Stimulated activated memory B cell treated with anti-CD40 and anti-IgM and Interleukin-4, amounts not matched to agents 10 μg/mL and 1 μg/mL and 100 μg/mL, for 72 hours (primary cell): ENCODE measurements at places on chromosomes 6 and 20.

GRCh38 chr6:13428583-13429405 lies 58.6 kb downstream of the GFOD1 start:
- ATAC-seq, result peak; percentile 67

- ATAC-seq, result no peak
Observed at GRCh38 chr6:150690681-150691080, 91.0 kb downstream of the PLEKHG1 start.

GRCh38 chr6:152532556-152533422 lies 104.4 kb downstream of the SYNE1 start:
- ATAC-seq, result no peak

DNA sequence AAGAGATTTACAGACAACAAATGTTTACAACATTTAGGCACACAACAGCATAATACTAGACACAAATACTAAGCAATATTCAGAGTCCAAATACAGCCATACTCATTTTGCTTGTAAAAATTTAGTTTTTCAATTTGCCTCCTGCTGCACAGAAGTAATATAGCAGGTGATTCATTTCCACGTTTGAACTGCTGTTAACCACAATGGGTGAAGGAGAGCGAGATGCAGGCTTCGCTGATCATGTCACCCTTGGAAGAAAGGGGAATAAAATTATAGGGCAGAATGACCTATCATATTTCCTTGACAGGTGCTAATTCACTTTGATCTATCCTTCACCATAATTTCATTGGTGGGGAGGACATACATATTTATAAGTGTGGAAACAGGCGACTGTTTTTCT lies 643.8 kb upstream of the AGPAT4 start:
- ATAC-seq, result no peak

DNA sequence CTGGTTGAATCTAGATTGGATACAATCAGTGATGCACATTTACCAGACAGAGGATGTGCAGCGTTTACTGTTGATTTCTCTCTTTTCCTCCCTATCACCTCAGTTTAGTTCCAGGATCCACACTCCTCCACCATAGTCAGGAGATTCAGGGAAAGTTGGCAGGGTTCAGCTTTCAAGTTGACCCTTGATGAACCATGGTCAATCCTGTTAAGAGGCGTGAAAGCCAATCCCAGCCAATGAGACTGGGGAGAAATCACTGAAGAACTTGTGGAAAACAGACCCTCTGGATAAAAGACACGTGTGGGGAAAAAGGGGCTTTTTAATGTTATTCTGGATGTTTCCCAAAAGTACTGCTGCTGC lies 19.2 kb upstream of the SCP2D1 start:
- ATAC-seq, result no peak

GRCh38 chr20:58459058-58459750 lies 56.0 kb downstream of the APCDD1L start:
- peak; percentile 54 for ATAC-seq

DNA sequence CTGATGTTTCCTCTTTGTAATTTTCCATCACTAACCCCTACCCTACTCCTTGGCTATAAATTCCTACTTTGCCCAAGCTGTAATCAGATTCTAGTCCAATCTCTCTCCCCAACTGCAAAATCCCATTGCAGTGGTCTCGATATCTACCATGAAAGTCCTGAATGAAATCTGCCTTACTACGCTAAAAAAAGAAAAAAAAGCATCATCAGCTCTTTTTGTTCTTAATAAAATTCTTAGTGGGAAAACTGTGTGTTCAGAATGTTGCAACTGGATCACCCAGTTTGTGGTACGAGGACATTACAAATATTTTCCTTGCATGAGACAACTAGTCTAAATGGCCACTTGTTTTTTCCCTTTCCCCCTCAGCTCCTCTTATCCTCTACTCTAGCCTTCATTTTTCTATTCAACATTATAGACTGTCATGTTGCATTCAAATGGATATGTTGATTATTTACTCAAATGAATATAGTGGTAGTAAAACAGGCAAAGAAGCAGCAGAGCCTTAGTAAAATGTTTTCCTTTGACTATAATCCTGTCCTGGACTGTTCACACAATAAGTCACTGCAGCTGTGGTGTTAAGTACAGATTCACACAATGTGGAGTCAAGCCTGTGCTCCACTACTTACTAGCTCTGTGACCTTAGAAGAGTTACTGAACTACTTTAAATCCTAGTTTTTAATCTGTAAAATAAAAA lies 527.1 kb upstream of the MARCKS start:
- no peak for ATAC-seq

- no peak for ATAC-seq
Observed at GRCh38 chr6:156780962-156781853, 4.0 kb downstream of the ARID1B start.

- ATAC-seq, result no peak
Observed at GRCh38 chr6:32832535-32832934, 6.0 kb downstream of the TAP2 start.

DNA sequence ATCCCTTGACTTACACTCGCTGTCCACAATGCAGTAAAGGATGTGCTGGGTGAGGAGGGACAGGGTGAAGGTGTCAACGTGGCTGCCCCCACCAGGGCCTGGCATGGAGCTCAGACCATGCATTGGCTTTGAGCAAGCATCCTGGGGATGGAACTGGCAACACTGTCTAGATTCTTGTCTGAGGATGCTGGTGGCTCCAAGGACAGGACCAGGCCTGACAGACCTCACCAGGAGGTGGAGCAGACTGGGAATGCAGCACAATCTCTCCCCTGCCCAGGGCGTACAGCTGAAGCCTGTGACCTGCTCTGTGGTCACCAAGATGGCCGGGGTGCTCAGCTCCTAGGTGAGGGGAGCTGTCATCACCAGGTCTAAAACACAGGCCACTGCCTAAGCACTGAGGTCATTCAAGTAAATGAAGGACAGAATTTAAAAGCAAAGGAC lies 50.9 kb downstream of the MYH7B start:
- no peak for ATAC-seq

DNA sequence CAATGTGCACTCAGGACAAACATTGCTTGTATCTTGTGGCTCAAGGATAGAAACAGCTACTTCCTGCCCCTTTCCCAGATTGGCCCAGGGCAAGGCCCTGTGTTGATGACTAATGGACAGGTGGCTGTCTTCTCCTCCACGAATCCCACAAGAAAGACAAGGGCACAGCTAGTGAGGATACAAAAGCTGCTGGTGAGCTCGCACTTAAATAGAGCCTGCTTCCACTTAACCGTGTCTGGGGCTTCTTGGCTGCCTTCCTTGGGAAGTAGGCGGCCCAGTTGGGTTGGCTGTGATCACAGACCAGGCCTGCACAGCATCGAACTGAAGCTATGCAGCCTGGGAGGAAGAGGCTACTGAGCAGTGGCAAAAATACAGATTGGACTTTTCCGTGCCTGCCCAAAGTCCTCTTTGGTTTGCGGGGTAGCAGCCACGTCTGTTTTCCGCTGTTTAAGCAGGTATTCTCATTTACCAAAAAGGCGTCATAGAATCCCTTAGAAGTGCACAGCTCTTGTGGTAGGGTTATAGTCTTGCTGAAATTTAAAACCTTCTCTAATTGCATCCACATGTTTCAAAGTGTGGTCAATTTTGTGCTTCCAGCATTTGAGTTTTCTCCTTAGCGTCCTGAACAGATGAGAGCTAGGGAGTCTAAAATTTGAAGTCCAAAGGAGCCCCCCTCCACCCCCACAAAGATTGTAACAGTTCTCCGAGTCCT lies 23.0 kb upstream of the NAA20 start:
- ATAC-seq, result no peak

DNA sequence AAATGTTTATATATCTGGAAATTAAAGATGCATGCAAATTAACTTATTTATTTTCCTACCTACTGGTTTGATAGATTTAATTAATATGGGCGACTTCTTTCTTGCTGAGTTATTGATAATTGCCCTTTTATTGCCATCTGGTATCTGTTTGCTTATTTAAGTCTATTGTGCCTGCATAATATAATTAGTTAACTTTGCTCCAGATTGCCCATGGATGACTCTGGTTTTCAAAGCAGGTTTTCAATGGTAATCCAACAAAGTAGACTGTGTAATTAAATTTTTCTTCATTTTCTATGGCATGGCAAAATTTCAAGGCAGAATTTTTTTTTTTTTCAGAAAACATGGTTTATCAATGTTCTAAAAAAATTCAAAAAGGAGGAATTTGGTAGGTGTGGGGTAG lies 1092.0 kb downstream of the GRIK2 start:
- ATAC-seq, result no peak

- no peak for ATAC-seq
Observed at GRCh38 chr6:108581237-108581931, 20.7 kb downstream of the FOXO3 start.

GRCh38 chr20:61683721-61684120 lies 382.0 kb downstream of the TAF4 start:
- no peak for ATAC-seq

DNA sequence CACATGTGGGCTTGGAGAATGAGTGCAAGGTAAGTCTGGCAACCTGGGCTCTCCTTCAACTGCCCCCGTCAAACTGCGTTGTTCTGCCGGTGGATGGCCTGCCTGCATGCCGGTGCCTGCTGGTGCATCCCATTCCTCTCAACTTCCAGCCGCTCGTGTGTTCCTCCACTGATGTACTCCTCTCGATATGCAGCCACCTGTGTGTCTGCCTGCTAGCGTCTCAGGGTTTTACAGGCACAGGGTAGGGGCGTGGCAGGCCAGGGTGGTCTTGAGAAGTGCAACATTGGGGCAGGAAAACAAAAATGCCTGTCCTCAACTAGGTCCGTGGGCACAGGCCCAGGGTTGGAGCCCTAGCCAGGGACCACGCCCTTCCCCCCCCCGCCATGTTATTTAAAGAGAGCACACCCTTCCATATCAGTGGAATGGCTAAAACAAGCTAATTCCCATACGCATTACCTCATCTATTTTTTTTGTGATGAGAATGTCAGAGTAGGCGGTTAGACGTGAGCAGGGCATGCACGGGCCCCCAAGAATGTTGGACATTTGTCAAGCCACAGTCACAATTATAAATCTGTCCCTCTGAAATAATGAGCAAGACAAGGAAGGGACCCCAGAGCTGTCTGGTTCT lies 33.2 kb downstream of the SERPINB6 start:
- no peak for ATAC-seq

- no peak for ATAC-seq
Observed at GRCh38 chr6:29641430-29642148, 8.6 kb upstream of the GABBR1 start.

- ATAC-seq, result no peak
Observed at GRCh38 chr20:19932170-19932667, 84.9 kb upstream of the NAA20 start.

DNA sequence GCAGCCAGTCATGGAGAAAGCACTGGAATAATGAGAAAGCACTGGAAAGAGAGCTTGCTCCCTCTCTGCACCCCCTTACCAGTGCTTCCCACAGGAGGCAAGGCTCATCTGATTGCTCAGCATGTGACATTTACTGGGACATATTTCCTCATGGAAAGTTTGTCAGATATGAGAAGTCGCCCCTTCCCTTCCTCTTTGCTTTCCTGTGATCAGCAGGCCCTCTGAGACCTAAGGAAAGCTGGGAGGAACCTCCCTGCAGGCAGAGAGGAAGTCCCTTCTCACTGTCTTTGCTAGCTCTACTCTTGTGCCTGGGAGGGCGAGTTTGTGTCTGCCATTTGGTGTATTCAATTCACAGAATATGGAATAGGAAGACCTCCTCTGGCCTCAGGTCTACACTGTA lies 283.8 kb downstream of the ALDH8A1 start:
- ATAC-seq, result no peak

DNA sequence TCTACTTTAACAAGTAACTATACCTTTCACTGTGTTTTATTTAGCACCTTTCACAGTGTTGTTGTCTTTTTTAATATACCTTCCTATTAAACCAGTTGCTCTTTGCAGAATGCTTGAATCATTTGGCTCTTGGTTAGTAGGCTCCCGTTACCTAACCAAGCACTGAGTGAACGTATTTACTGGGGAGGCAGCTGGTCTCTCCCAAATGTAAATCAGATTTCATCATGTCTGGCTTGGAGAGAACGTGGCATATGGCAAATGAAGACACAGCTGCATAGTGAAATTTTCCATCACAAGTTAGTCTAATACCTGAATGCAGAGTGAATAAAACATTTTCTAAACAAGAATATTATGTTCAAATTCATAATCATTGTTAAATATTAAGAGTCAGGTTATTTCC lies 12.4 kb downstream of the HTR1E start:
- ATAC-seq, result no peak

- ATAC-seq, result peak; percentile 89
Observed at GRCh38 chr6:46011188-46012085, 4.2 kb downstream of the CLIC5 start.

- no peak for ATAC-seq
Observed at GRCh38 chr20:11401988-11402387, 515.7 kb upstream of the BTBD3 start.

GRCh38 chr20:58544891-58545290 lies 29.7 kb upstream of the APCDD1L start:
- no peak for ATAC-seq

- no peak for ATAC-seq
Observed at GRCh38 chr20:60540591-60540990, 582.4 kb downstream of the CDH26 start.

DNA sequence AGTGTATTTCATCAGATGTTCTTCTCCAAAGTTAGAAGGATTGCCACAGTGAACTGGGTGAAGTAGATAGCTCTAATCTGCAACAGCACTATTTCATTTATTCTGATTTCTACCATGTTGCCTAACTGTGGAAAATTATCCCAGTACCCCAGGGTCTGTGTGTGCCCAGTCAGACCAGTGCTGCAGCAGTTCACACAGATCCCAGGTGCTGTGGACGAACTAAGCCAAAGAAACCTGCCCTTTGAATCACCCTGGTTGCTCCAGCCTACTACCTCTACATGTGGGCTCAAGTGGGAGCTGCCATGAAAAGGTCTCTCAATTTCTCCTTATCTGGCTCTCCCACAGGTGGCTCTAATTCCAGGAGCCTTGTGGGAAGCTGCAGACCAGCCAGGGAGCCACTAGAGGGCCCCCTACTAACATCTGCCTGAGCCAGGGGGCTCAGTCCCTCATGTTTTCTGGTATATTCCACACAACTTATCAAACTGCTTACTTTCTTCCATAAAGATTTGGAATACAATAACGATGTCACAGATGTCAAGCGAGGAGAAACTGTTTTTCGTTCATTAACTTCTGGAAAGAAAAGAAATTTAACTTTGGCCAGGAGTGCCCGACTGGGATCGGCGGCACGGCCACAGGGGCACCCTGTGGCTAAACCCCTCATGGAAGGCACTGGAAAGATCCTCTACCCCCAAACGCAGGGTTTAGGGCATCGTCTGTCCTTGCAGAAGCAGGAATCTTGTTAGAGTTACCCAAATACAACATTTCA lies 31.6 kb upstream of the LY86 start:
- peak; percentile 63 for ATAC-seq

DNA sequence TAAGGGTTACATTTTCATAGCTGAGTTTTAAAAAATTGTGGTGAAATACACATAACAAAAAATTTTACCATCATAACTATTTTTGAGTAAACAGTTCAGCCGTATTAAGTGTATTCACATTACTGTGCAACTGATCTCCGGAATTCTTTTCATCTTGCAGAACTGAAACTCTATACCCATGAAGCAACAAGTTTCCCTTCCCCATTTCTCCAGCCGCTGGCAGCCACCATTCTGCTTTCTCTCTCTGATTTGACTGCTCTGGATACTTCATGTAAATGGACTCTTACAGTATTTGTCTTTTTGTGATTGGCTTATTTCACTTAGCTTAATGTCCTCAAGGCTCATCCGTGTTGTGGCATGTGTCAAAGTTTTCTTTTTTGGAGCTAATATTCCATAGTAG lies 341.6 kb downstream of the QKI start:
- ATAC-seq, result peak; percentile 99

- no peak for ATAC-seq
Observed at GRCh38 chr6:146891615-146892265, 293.0 kb downstream of the ADGB start.

GRCh38 chr6:81562169-81562568 lies 190.3 kb downstream of the TENT5A start:
- no peak for ATAC-seq

- ATAC-seq, result no peak
Observed at GRCh38 chr6:163442336-163442735, 27.8 kb downstream of the QKI start.
